ENCODE measurements at places on chromosomes 13 and 19.

DNA sequence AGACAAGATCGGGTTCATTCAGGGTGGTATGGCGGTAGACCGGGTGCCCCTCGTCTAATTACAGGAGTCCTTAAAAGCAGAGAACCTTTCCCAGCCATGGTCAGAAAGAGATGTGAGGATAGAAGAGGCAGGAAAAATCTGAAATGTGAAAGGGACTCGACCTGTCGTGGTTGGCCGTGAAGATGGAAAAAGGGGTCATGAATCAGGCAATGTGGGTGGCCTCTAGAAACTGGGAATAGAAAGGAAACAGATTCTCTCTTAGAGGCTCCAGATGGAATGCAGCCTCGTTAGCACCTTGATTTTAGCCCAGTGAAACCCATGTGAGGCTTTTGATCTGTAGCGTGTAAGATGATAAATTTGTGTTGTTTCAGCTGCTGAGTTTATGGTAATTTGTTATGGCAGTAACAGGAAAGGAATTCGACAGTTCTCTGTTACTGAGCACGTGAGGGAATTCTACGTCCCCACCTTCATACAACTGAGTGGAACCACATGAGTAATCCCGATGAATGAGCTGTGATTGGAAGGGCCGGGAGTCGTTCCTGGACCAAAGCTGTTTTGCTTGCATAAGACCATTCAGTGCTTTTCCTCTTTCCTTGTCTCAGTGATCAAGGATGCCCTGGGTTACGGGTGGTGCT, 11.0 kb upstream of the CA11 start:
- DNase-seq: no peak

DNA sequence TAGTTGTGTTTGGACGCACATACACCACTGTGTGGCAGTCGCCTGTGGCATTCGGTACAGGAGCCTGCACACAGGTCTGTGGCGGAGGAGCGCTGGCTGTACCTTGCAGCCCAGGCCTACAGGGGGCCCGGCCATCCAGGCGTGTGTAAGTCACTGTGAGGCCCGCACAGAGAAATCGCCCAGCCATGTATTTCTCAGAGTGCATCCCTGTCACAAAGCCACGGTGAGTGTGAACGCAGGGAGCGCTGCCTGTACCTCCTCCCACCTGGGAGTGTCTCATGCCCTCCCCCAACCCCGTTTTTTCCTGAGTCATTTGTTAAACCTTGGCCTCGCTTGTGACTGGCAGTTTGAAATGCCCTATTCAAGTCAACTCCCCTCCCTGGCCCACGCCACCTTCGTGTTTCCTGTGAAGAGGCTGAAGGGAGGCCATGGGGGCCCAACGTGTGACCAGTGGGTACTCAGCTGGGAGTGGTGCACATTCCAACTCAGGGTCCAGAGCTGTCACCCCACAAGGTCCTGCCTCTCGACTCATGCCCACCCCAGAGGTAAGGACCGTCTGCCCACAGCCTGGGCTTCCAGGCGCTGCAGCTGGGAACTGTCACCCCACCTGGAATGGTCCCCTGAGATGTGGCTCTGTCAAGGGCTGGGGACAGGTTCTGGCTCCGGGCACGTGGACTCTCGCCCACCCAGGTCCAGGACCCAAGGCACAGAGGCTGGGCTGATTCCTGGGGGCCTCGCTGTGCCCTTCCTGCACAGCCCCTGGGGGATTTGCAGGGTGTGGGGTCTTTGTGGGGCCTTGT, 11.6 kb upstream of the RASA3 start:
- DNase-seq: no peak

GRCh38 chr19:17767559-17767958, 16.3 kb downstream of the FCHO1 start:
- DNase-seq: no peak

- no peak for DNase-seq
These were observed 853.2 kb downstream of the UQCRFS1 start for GRCh38 chr19:28359431-28360414.

DNA sequence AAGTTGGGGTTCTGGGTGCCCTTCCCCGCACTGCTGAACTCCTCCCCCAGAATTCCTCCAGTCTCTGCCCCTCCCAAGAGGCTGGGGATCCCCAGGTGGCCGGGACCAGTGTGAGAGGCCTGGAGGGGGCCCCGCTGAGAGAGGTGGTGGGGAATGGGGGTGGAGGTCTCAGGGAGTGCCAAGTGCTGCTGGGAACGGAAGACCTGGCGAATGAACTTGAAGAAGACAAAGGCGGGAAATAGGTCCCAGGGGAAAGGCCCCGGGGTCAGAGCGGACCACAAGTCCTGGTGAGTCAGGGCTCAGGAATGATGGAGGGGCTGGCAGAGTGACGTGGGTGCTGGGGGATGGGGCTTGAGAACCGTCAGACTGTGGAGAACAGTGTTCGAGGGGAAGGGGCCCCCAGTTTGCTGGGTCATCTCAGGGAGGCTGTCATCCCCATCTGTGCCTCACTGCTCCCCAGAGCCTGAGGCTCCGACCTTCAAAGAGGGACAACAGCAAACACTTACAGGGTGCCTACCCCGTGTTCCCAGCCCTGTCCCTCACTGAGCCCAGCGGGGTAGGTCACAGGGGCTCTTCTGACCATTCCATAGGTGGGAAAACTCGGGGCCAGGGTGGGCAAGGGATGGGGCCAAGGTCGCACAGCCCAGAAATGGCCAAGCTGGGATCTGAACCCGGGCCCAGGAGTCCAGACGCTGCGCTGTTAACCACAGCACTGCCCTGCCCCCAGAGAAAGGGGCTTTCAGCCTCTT, 16.0 kb upstream of the SEMA6B start:
- peak; percentile 11 for DNase-seq
